Activated naive CD4-positive, alpha-beta T cell (primary cell): ENCODE measurements at places on chromosomes 1 and 21.

DNA sequence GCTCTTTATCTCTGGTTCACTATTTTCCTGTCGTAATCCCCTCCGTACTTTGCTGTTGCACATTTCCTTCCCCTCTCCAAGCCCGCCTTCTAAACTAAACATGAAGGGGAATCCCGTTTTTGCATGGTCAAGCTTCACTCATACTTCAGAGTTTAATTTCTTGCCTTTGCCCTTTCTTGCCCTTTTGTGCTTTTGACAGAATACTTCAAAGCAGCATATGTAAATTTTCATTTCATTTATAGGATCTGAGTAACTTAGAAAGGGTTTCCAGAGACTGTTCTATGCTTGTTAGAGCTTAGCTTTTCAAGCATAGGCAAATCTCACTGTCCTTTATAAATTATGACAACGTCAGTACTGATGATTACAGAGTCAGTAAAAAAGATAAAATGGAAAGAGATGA is 27.7 kb downstream of the SPATA45 start:
- DNase-seq = no peak

DNA sequence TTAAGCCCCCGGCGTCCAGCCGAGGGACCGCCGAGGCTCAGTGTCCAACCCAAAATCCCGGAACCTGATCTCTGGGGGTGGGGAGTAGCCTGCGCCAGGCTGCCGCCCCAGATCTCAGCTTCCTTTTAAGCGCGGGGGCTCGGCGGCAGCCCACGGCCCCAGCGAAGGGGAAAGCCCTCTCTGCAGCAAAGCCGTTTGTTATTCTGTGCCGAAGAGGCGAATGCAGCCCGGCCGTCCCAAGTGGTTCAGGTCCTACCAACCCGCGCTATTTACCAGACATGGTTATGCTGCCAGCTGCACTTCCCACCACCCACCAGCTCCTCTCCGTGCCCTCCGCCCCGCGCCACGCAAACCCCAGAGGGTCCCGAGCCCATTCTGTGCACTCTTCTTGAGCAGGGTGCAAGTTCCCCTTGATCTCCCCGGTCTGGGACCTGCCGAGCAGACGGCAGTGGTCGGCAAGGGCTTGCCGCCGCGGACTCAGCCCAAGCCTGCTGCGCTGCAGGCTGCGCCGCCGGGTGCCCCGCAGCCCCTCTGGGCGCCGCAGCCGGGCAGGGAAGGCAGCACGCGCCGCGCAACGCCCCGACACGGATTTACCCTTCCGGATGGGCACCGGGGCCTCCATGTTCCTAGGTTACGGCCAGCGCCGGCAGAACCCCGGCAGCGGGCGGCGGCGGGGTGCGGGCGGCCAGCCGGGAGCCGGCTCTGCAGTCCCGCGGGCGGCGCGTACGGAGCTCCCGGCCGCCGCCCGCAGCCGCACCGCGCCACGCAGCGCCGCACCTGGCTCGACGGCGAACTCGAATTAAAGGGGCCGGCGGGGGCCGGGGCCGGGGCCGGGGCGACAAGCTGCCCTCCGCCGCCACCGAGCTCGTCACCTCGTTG is 738 bp upstream of the KCNA2 start:
- DNase-seq = no peak

GRCh38 chr1:69738458-69739250 is 170.9 kb downstream of the LRRC7 start:
- no peak for DNase-seq

DNA sequence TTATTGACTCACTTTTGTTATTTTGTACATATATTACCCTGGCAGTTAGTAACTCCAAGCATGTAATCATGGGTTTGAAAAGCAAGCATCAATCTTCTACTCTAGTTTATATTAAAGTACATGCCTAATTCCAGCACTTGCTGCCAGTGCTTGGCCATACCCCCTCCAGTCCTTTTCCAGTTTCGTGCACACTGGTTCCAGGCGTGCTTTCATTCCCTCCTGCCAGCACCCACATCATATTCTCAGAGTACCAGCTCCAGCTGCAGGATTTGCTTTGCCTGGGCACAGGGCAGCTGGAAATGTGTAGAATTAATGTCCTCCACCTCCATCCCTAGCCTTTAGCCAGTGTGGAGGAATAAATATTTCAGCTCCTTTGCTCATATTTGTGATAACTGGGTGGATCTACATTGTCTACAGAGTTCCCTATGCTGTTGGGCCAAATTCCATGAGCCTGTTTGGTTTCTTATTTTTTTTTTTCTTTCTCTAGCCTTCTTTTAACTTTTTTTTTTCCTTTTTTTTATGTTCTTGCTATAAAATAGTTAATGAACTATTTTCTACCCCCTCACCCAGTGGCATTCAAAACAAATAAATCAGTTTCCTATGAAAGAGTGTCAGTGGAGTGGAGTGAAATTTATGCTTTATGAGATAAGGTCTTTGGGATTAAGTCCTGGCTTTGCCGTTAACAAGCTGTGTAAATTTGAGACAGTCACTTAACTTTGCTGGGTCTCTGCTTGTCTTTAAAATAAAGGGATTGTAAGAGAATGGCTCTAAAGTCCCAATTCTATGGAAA is 2.6 kb upstream of the GNG12 start:
- no peak for DNase-seq

- DNase-seq = no peak
Measured at GRCh38 chr1:230163205-230163604, 96.2 kb downstream of the GALNT2 start.

- no peak for DNase-seq
Measured at GRCh38 chr1:12078938-12079861, 16.1 kb downstream of the TNFRSF8 start.

- no peak for DNase-seq
Measured at GRCh38 chr1:180594723-180595122, 36.0 kb downstream of the OVAAL start.

GRCh38 chr1:78069784-78070183 is 24.0 kb downstream of the GIPC2 start:
- DNase-seq = no peak

DNA sequence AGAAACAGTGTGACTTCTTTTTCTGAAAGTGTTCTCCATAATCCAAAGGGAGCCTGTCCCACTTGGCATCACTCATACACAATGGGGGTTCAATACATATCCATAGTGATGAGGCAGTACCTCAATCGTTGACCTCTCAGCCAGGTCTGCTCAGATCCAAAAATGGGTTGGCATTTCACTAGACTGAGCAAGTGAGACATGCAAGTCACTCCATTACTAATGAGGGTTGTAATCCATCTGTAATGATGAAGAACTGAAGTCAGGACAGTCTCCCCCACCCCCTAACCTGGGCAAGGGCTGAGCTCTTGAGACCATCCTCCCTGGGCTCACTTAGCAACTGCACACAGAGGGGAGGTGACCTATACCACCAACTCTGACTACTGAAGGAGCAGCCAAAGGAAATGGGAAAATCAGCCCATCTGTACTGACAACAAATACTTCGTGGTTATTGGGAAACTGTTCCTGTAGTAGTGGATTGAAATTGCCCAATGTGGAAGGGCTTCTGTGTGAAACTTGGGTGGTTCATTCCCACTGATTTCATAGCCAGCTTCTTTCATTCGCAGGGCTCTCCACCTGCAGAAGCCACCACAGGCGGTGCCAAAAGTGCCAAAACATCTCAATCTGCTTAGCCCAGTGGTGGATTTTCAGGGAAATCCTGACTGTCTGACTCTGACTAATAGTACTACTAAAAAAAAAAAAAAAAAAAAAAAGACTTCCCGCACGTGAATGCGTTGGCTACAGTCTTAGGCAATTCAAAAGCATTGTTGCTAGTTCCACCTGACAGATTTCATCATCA is 5.0 kb downstream of the NGF start:
- no peak for DNase-seq

DNA sequence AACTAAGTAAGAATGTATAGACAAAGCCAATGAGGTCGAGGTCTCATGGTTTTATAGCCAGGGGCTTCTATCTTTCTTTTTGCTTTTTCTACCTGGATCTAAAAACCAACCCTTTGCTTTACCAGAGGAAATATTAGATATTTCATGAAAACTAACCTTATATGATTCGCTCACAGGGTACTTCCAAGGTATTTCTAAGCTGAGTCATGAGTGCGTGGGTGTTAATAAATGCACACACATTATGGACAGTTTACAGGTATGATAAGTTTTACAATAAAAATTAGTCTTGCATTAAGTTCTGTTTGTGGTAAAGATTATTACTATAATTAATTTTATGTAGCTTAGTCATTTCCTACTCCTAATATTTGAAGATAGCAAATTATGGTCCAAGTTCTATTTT is 217.2 kb downstream of the CHRM3 start:
- no peak for DNase-seq

DNA sequence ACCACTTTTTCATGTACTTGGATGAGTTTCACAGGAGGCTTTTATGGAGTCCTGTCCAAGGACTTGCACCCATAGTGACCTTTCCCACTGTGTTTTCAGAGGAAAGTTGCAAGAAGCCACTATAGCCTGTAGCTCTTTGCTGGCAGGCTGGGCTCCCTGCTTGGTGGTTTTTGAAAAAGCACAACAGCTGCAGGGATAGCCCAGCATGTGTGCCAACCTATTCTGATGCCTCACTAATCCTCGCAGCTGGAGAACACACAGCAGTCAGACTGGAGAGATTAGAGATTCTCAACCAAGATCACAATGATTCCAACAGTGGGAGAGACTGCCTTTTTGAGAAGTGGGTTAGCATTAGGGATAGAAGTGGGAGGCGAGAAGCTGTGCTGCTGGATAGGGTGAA is 24.1 kb upstream of the ARHGEF11 start:
- no peak for DNase-seq

DNA sequence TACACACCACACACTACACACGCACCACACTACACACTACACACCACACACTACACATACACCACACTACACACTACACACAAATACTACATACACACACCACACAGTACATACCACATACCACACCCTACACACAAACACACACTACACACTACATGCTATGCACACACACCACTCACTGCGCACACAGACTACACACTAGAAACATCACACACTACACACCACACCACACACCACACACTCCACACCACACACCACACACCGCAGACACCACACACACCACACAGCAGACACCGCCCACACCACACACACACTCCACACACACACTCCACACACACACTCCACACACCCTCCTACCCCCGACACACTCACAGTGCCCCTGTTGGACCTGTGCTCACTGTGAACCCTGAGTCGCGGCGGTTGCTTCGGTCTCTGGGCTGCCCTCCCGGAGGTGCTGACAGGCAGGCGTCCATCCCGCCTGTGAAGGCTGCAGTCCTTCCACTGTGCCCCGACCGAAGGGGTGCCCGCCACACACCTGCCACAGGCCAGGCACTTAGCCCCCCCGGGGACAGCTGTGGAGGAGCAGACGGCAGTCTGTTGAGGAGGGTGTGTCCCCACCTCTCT is 21.4 kb downstream of the TFF3 start:
- DNase-seq = no peak

- DNase-seq = no peak
Measured at GRCh38 chr1:96865731-96866685, 144.4 kb downstream of the PTBP2 start.

DNA sequence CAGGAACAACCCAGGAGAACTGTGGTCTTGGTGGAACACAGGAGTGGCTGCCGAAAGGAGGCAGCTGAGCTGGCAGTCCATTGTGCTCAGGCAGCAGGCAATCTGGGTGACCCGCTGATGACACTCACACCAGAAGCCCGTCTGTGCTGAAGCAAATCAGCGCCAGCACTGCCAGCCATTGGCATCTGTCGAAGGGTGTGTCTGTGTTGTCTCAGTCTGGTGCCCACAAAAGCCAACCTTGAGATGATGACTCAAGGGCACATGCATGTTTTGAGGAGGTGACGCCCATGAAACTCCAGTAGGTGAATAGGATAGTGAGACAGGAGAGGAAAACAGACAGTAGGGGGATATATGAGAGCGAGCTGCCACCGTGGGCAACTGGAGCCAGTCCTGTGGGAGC is 167.3 kb downstream of the KAZN start:
- no peak for DNase-seq

DNA sequence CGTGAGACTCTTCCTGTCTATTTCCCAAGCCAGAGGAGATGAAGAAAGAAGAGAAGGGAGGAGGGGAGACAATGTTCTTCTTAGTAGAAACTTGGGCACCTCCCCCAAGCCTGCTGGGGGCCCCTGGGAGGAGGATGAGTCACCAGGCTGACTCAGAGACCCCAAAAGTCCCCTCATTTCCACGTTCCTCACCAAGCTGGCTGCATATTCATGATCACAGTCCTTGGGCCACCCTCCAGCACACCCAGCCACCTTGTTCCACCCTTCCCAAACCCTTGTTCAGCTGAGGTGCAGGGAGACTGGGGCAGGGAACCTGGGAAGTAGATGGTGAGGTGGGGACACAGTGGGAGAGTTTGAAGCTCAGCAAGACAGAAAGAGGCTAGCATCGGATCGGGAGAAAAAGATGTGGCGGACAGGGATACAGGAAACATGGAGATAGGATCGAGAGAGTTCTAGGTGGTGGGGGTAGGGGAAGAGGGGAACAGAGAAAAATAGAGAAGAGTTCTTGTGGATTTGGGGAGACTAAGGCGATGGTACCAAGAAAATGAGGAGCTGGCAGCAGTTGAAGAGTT is 712 bp downstream of the RAB13 start:
- no peak for DNase-seq

DNA sequence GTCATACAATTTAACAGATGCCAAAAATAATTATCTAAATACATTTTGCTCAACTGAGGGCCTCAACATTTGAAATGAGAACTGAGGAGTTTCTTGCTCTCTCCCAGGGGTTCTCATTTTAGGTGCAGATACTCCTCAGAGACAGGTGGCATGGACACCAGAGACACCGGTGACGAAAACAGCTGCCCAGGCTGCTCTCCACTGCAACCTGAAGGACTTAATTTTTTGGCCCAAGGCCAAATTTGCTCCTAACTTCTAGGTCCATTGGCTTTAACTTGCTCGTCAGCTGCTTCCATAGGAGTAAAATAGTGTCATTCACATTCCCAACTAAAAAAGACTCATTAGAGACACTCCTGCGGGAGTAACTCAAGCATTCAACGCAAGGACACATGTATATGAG is 87.0 kb downstream of the NRIP1 start:
- no peak for DNase-seq

GRCh38 chr1:248618878-248619277 is 16.0 kb downstream of the OR2T11 start:
- DNase-seq = no peak

DNA sequence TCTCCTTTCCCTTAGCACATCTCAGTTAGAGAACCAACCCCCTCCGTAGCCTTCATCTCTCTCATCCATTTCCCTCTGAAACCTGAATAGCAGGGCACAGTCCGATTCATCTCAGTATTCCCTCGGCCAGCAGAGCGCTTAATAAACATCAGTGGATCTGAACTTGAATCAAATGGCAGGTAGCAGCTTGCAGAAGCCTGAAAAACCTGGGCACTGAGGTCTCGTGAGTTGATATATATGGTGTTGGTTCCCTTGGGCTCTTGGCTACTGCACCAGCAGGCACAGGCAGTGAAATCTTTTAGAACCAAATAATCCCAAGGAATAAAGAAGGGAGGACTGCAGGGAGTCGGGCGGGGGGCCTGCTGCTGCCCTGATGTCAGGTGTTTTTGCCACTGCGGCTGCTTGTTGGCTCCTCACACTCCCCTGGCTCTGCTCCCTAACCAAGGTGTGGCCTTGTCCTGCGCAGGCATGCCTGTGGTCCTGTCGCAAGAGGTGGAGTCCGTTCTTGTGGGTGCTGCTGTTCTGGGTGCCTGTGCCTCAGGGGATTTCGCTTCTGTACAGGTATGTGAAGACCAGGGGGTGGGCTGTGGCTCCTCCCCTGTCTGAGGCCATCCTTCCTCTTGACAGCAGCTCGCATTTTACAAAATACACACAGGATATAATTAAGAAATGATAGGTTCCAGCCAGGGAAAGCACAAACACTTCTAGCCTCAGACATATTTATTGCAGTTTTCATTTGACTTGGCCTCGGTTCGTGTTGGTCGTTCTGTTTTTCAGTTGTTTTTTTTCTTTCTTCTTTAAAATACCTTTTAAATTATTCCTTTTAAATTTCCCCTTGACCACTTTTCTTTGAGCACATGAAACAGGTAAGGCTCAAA is 140.9 kb upstream of the HOOK1 start:
- DNase-seq = no peak
